ENCODE measurements at places on chromosomes 6 and 20. TPM values are rescaled to one million over a fixed set of nuclear protein-coding genes. Genes with fewer than 3 reads are reported as not detected.

DNA sequence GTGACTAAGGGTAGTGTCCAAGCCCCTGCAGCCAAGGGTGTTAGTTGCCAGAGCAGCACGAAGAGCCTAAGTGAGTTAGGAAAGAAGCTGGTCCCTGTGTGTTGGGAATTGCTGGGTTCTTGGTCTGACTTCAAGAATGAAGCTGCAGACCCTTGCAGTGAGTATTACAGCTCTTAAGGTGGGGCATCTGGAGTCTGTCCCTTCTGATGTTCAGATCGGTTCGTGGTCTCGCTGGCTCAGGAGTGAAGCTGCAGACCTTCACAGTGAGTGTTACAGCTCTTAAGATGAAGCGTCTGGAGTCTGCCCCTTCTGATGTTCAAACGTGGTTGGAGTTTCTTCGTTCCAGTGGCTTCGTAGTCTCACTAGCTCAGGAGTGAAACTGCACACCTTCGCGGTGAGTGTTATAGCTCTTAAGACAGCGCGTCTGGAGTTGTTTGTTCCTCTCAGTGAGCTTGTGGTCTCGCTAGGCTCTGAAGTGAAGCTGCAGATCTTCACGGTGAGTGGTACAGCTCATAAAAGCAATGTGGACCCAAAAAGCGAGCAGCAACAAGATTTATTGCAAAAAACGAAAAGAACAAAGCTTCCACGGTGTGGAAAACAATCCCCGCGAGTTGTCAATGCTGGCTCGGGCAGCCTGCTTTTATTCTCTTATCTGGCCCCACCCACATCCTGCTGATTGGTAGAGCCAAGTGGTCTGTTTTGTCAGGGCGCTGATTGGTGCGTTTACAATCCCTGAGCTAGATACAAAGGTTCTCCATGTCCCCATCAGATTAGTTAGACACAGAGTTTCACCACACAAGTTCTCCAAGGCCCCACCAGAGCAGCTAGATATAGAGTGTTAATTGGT lies 31.8 kb downstream of the PXDC1 start:
- H3K4me1 ChIP-seq = peaks cover 9% of the 10 kb centered on the region
- no peak for DNase-seq
- H3K27ac ChIP-seq = no peak overlapping the region
- peak overlapping the region; percentile 12 for H3K4me3 ChIP-seq

GRCh38 chr20:64037498-64038213 lies 1.7 kb downstream of the C20orf204 start:
- DNase-seq = no peak
- H3K27ac ChIP-seq = peak overlapping the region; percentile 61
- peaks cover 11% of the 10 kb centered on the region for H3K27me3 ChIP-seq
- peak overlapping the region; percentile 90 for H3K4me3 ChIP-seq
- H3K4me1 ChIP-seq = peaks cover 32% of the 10 kb centered on the region

DNA sequence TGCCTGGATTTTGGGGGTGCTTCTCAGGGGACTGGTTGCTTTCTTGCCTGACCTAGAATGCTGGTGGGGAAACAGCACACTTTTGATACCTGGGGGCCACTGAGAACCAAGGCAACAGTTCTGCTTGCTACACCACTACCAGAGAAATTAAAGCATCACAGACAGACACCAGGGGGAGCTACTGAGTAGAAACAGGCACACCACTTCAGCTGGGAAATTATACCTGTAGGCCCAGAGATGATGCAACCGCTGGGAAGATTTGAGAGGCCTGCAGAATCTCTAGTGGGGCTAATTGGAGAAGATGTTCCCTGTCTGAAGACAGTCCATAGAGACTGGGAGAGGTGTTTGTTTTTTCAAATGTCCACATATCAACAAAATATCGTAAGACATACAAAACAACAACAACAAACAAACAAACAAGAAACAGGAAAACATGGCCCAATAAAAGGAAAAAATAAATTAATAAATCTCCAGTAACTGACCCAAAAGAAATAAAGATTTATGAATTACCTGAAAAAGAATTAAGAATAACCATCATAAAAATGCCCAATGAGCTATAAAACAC lies 129.4 kb upstream of the RIN2 start:
- no peaks in the 10 kb centered on the region for H3K4me1 ChIP-seq
- DNase-seq = peak; percentile 83
- H3K36me3 ChIP-seq = no peaks in the 10 kb centered on the region
- no peaks in the 10 kb centered on the region for H3K27me3 ChIP-seq
- H3K4me3 ChIP-seq = no peak overlapping the region

DNA sequence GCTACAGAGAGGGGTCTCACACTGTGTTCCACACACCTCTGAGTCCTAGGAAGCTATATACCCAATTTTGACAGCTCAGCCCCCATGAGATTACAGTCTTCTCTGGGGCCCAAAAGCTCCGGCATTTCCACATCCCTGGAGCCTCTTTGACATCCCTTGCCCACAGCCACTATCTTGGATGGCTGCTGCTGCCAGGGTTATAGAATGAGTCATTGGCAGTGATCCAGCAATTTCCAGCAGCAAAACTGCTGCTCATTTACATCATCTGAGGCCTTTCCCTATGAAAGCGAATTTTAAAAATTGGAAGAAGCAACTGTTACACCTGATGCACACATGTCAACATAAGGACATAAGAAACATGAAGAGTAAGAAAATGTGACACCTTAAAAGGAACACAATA lies 590.7 kb downstream of the MEI4 start:
- no peak overlapping the region for H3K4me3 ChIP-seq
- no peak for DNase-seq
- H3K27me3 ChIP-seq = no peaks in the 10 kb centered on the region
- H3K27ac ChIP-seq = no peak overlapping the region

DNA sequence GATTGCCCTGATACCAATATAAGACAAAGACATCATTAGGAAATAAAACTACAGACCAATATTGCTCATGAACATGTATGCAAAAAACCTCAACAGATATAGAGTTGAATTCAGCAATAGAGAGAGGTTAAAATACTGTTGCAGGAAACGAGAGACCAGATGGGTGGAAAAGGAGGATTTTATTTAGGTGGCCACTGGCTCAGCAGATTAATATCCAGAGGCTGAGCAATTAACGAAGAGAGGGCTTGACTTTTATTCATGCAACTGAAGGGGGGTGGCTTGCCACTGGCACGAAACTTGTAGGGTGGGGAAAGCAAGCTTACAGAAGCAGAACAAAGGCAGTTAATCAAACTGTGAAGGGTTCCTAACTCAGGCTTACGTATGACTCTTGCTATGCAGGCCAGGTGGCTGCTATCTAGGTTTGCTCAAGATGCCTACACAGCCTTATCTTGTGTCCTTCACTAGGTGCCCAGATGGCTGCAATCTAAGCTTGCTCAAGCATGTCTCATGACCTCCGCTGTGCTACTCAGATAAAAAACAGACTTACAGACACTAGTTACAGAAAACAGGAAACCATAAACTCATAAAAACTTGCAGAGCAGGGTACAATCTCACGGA lies 126.4 kb downstream of the MMUT start:
- H3K36me3 ChIP-seq = no peaks in the 10 kb centered on the region
- no peaks in the 10 kb centered on the region for H3K4me1 ChIP-seq
- H3K27me3 ChIP-seq = no peaks in the 10 kb centered on the region
- H3K27ac ChIP-seq = no peak overlapping the region
- no peak overlapping the region for H3K4me3 ChIP-seq

DNA sequence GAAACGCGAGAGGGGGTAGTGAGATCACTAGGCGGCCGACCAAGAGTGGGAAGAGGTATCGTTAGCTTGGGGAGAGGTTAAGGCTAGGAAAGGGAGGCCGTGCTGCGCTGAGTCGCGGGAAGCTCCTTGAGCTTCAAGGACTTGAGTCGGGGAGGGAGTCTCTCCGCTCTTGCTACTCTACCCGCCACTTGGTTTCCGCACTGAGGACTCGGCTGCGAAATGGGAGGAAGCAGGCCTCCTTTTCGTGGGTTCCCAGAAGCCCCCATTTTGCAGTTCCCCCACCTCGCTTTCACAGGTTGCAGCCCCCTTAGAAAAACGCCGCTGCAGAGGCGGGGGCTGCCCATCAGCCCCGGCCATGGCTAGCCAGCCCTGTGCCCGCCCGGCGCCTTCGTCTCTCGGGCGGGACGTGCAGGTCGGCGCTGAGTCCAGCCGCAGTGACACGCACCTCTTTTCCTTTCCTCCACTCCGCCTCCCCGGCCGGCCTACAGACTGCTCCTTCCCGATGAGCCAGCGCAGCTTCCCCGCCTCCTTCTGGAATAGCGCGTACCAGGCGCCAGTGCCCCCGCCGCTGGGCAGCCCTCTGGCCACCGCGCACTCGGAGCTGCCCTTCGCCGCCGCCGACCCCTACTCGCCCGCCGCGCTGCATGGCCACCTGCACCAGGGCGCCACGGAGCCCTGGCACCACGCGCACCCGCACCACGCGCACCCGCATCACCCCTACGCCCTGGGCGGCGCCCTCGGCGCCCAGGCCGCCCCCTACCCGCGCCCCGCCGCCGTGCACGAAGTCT lies 4.9 kb downstream of the VGLL2 start:
- H3K4me1 ChIP-seq = peaks cover 5% of the 10 kb centered on the region
- H3K27ac ChIP-seq = no peak overlapping the region
- peaks cover 11% of the 10 kb centered on the region for H3K27me3 ChIP-seq
- peak overlapping the region; percentile 80 for H3K4me3 ChIP-seq
- DNase-seq = peak; percentile 42

The CALHM6 gene
- total RNA-seq = 1.3 TPM

DNA sequence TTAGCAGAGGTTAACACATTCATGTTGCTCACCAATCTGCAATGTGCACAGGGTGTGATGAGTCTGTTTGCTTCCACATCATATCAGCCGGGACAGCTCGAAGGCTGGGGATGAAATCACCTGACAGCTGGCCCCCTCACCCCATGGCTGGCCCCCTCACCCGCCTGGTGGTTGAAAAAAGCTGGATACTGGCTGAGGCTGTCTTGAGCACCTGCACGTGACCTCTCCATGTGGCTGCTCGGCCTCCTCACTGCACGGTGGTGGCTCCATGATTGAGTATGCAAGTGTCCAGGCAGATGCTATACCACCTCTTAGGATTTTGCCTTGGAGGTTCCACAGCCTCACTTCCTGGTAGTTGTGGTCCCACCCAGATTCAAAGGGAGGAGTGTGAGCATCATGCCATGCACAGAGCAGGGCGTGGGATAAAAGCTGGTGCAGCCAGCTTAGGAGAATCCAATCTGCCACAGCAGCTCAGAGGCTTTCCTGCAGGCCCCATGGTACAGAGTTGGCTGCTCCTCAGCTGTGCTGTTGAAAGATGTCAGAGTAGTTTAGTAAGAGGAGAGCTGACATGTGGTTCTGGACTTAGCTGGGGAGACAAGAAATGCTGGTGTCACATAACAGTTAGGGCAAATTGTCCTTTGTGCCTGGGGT lies 29.6 kb upstream of the SYNDIG1 start:
- H3K27ac ChIP-seq = no peak overlapping the region
- peaks cover 2% of the 10 kb centered on the region for H3K27me3 ChIP-seq
- no peak overlapping the region for H3K4me3 ChIP-seq
- no peaks in the 10 kb centered on the region for H3K36me3 ChIP-seq
- peaks cover 12% of the 10 kb centered on the region for H3K4me1 ChIP-seq

GRCh38 chr6:136763716-136764516 lies 28.4 kb downstream of the MAP3K5 start:
- H3K27ac ChIP-seq = no peak overlapping the region
- H3K27me3 ChIP-seq = no peaks in the 10 kb centered on the region
- H3K36me3 ChIP-seq = no peaks in the 10 kb centered on the region
- H3K4me1 ChIP-seq = peaks cover 8% of the 10 kb centered on the region

The CD109 gene
- 60.2 TPM for total RNA-seq

The KHDC1L gene
- total RNA-seq = not detected

- H3K27ac ChIP-seq = peak overlapping the region; percentile 88
- peaks cover 16% of the 10 kb centered on the region for H3K27me3 ChIP-seq
- H3K36me3 ChIP-seq = peaks cover 48% of the 10 kb centered on the region
- no peak for DNase-seq
- peaks cover 36% of the 10 kb centered on the region for H3K4me1 ChIP-seq
Measured at GRCh38 chr20:49631061-49631716, 63.3 kb upstream of the PTGIS start.

GRCh38 chr6:2197984-2198383 lies 47.4 kb downstream of the GMDS start:
- H3K4me1 ChIP-seq = peaks cover 12% of the 10 kb centered on the region
- DNase-seq = no peak
- peaks cover 1% of the 10 kb centered on the region for H3K27me3 ChIP-seq
- no peak overlapping the region for H3K27ac ChIP-seq

The VIP gene
- 1.7 TPM for total RNA-seq
